ENCODE measurements at places on chromosomes 12 and 14. TPM values are rescaled to one million over a fixed set of nuclear protein-coding genes. Genes with fewer than 3 reads are reported as not detected.
A peak's percentile ranks its signal among the peaks of the same experiment; 100 is the strongest.

OR4Q3 gene
- not detected for total RNA-seq

CAPS2 gene
- 0.40 TPM for total RNA-seq

CNTN1 gene
- not detected for total RNA-seq

ACACB gene
- total RNA-seq: 3.4 TPM

PRH2 gene
- total RNA-seq: not detected

OR6C75 gene
- not detected for total RNA-seq

ADAM21 gene
- total RNA-seq: under 0.01 TPM

RPL41 gene
- 2,546 TPM for total RNA-seq

RTL1 gene
- not detected for total RNA-seq

TSPAN11 gene
- total RNA-seq: 5.7 TPM

DNA sequence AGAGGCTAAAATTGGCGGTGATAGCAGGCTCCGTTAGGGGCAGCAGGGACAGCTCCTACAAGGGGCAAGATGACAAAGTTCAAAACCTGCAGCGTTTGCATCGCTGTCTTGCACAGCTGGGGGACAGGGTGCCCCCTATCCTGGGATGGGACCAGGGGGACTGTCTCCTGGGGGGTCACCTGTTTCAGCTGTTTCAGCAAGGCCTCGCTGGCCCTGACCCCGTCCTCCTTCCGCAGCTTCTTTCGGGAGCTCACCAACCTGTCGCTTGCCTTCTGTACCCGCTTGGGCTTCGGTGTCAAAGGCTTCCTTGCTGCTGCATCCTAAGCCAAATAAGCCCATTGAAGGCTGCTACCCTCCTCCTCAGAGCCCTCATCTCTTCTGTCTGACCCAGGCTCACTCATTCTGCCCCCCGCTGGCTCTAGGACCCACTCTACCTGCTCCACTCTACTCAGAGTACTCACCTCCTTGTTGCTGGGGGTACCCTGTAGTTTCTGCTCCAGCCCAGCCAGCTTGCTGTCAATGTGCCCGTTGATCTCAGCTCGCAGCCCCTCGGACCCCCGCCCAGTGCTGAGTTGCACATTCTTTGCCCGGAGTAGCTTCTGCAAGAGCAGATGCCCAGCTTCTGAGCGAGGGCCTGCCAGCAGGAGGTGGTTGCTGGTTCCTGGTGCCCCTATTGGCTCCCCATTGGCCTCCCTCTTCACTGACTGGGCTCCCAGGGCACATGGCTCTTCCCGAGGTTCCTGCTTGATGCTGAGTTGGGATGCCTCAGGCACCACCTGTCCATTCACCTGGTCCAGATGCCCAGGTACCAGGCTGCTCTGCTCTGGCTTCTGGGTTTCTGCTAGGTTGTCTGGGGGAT, 12.4 kb upstream of the PRKAG1 start:
- no peak for DNase-seq

- no peak for DNase-seq
Measured at GRCh38 chr14:54674046-54674741, 107.3 kb downstream of the SAMD4A start.

GRCh38 chr14:99035268-99035667, 236.7 kb downstream of the BCL11B start:
- DNase-seq: no peak

- DNase-seq: peak; percentile 23
Measured at GRCh38 chr12:117121441-117121840, 22.2 kb upstream of the TESC start.

GRCh38 chr14:89053303-89053702, 228.9 kb downstream of the TTC8 start:
- DNase-seq: no peak

- DNase-seq: no peak
Measured at GRCh38 chr14:99664058-99664936, 19.4 kb downstream of the HHIPL1 start.

- DNase-seq: no peak
Measured at GRCh38 chr14:36390718-36391117, 70.3 kb upstream of the MBIP start.

GRCh38 chr12:132560364-132560613, 50.1 kb downstream of the LRCOL1 start:
- DNase-seq: no peak

- no peak for DNase-seq
Measured at GRCh38 chr14:68679301-68679700, 113.6 kb downstream of the ZFP36L1 start.

Data from lung microvascular endothelial cell (primary cell).